ENCODE measurements at places on chromosomes 2 and 18.

DNA sequence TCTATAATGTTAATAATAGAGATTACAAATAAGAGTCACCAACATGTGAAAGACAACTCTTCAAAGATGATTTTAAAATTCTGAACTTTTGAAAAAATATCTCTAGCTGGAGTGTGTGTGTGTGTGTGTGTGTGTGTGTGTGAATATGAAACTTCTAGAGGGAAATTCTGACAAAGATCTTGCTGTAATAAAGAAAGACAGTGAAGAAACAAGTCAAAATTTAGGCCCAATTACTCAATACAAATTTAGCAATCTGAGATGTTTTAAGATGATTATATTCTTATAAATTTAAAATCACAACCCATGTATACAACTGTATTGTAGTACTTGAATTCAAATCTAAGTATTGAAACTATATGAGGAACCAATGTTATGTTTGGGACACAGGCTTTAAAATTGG lies 57.2 kb upstream of the UGP2 start:
- DNase-seq, result no peak

DNA sequence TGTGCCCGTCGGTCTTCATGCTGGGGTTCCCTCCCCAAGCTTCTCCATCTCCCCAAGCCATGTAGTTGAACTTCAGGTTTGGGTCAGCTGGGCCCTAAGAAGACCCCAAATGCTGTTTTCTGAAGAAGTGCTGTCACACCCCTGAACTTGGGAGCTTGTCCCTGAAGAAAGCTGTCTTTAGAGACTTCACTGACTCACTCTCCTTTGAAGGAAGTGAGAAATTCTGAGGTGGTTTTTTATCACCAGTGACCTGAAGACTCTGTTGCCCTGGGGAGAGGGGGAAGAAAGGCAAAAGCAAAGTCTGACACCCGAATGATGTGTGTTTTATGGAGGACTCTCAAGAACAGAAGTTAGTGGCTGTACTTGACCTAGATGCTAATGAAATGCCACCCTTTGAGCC lies 83.6 kb upstream of the BCL2L11 start:
- no peak for DNase-seq

GRCh38 chr2:36403675-36404230 lies 48.2 kb downstream of the CRIM1 start:
- DNase-seq, result no peak

GRCh38 chr18:51480407-51481261 lies 283.2 kb upstream of the MEX3C start:
- no peak for DNase-seq

- DNase-seq, result no peak
These were observed 84.8 kb upstream of the PIK3C3 start for GRCh38 chr18:41870191-41870590.

DNA sequence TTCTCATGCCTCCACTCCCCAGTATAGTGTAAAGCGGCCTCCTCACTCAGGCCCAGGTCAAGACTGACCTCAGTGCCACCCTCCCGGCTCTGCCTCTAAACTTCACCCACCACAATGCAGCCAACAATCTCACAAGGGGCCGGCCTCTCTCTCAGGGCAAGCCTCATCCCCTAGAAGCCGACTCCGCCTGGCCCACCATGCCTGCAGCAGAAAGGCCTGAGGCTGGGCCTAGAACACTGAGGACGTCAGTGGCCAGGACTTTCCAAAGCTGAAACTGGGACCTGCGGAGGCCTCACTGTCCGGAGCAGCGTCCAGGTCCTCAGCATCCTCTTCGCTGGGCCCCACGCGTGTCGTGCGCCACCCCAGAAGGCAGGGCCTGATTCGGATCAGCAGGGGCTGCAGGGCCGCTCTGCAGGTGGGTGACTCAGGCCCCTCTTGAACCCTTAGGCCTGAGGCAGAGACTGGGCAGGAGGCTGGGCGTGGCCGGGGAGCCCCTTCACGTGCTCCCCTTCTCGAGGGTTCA lies 52.9 kb downstream of the PKDCC start:
- DNase-seq, result no peak

- no peak for DNase-seq
These were observed 56.0 kb upstream of the RAB6C start for GRCh38 chr2:129923265-129924091.

- no peak for DNase-seq
These were observed 75.4 kb upstream of the ST6GAL2 start for GRCh38 chr2:106961328-106961727.

DNA sequence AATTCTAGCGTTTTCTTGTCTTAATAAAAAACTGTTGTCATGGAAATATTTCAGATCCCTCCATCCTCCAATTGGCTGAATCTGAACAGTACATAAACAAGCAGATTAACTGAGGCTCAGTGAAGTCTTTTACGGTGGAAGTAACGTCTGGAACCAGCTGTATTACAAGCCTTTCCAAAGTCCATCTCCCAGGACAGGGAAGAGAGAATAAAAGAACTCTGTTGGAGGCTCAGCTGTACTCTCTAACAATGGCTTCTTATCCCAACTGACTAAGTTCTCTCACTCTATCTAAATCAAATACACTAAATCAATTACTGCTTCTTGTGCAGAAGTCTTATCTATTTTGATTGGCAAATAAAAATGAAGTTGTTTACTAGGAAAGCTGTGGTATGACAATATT lies 19.9 kb upstream of the NEDD4L start:
- DNase-seq, result no peak

- DNase-seq, result no peak
These were observed 114.7 kb upstream of the STON1 start for GRCh38 chr2:48414980-48415835.

GRCh38 chr18:62399276-62399675 lies 74.2 kb downstream of the TNFRSF11A start:
- no peak for DNase-seq

GRCh38 chr2:43019025-43019367 lies 207.4 kb downstream of the ZFP36L2 start:
- peak; percentile 34 for DNase-seq

DNA sequence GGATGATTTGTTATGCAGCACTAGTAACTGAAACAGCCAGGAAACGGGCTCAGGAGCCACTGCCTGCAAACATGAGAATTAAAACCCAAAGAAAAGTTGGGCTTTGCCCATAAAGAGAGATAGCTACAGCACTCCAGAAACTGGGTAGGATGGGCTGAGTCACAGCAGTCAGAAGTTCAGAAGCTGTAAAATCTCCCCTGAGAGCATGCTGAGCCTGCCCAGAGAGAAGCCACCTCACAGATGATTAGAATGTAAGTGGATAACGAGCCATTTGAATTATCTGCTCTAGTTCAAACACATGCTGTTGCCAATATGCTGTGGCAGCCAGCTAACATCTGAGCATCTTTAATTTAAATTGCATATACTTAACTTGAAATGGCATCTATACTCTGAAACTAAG lies 388.1 kb upstream of the ACVR2A start:
- no peak for DNase-seq

- DNase-seq, result no peak
These were observed 244.7 kb downstream of the KCNS3 start for GRCh38 chr2:18123211-18123570.

- no peak for DNase-seq
These were observed 40.1 kb upstream of the PTH2R start for GRCh38 chr2:208366215-208367127.

- DNase-seq, result no peak
These were observed 954.1 kb downstream of the DPP10 start for GRCh38 chr2:115396579-115396978.

DNA sequence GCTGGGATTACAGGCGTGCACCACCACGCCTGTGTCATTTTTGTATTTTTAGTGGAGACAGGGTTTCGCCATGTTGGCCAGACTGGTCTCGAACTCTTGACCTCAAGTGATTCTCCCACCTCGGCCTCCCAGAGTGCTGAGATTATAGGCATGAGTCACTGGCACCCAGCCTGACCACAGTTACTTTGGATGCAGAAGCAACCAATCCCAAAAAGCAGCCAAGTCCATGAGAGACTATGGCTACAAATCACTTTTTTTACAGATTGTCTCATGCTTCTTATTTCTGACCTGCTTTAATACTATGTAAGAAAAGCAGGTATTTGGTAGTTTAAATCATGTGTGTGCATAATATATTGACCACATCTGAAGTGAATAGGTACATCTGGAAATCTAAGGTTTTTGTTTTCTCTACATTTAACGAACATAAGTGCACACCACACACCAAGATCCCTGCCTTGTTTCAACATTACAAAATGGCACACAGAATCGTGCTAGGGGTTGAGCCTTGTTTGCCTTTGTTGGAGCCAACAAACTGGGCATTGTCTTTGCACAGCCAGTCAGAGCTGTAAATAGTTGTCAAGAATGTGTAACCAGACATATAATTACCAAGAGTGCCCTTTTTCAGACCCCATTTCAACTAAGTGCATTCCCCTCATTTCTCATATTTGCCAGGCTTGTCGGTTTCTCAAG lies 18.3 kb upstream of the MAP4K4 start:
- DNase-seq, result no peak

DNA sequence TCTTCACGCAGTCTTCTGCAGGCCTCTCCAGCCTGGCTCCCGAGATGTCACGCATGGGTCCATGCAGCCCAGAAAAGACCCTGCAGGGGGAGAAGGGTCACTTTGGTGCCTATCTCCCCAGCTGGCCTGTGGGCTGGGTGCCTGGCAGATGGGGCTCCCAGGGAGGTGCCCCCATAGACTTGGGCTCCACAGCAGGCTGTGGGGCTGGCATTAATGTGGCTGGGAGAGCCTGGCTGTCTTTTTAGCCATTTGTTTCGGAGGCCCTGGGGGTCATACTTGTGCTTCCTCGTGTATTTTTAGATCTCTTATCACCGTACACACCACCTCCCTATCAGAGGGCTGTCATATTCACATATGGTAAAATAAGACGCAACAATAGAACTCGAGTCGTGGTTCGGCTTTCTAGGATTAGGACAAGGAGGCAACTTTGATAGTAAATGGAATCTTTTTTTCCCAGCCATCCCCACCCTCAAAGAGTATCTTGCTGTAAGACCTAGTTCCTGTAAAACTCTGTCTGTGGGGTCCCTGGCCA lies 74.5 kb downstream of the LRRFIP1 start:
- no peak for DNase-seq

DNA sequence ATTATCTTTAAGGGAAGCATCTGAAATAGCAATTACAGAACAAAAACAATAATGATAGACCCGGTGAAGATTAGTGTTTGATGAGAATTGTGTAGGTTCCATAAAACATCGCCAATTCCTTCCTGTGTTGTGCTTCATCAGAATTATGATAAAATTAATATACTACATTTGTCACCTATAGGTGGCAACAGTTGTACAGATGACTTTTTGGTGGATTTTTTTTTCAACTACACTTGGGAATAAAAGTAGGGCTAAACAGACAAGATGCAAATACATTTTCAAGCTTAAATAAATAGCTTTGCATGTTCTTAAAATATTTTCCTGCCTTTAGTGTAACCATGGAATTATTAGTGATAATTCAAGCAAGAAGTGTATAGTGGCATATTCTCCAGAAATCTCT lies 7.0 kb upstream of the LYPD1 start:
- DNase-seq, result no peak

- DNase-seq, result no peak
These were observed 132.4 kb downstream of the COPS8 start for GRCh38 chr2:237217995-237218616.

- DNase-seq, result no peak
These were observed 90.5 kb downstream of the MYO5B start for GRCh38 chr18:50104421-50104820.

DNA sequence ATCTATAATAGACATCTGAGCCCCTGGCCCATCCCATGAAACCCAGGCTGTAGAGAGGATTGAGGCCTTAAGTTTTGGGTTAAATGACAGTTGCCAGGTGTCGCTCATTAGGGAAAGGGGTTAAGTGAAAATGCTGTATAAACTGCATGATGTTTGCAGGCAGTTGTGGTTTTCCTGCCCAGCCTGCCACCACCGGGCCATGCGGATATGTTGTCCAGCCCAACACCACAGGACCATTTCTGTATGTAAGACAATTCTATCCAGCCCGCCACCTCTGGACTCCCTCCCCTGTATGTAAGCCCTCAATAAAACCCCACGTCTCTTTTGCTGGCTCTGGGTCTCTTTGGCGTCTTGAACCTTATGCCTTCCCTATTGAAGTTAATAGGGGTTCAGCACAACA lies 110.7 kb downstream of the XRCC5 start:
- no peak for DNase-seq

Data from tibial artery (tissue), 4 donors.